Lower leg skin (tissue), 4 donors: ENCODE measurements at places on chromosomes 3 and 15. TPM values are rescaled to one million over a fixed set of nuclear protein-coding genes. Genes with fewer than 3 reads are reported as not detected.

DNA sequence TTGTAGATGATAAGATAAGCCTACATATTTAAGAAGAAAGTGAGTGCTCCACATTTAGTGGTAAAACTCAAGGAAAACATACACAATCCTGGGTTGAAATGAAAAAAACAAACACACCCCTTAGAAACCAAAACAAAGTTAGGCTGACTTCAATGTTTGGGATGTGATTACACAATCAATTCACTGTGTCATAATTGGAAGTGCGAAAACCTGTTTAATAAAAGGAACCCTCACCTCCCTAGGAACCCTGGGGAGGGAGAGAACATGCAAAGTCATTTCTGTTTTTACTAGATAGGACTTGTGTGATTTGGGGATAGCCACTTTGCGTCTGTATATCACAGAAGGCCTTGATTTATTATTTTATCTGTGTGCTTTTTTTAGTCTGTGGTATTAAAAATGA lies 275.0 kb downstream of the NFKBIZ start:
- no peak for DNase-seq

- no peak for DNase-seq
Observed at GRCh38 chr3:46208167-46208704, at the start of gene CCR1. CCR1 (minus strand) TSS chr3:46208313; CDS start chr3:46204313, 4,000 bp downstream.

DNA sequence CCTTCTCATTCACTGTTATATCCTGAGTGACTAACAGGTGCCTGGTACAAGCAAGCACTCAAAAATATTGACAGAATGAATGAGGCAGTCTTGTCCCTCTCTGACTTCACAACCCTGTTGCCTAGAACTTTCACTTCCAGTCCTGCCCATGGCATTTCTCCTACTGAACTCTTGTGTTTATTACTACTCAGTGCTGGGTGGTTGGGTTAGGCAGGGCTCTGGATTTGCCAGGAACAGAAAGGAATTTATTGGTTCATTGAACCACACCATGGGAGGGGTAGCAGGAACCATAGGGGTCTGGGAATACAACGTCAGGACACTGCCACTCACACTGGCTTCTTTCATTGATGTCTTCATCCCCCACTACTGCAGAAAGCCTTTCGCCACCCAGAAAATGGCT lies 41.9 kb upstream of the SEMA4B start:
- DNase-seq = no peak

DNA sequence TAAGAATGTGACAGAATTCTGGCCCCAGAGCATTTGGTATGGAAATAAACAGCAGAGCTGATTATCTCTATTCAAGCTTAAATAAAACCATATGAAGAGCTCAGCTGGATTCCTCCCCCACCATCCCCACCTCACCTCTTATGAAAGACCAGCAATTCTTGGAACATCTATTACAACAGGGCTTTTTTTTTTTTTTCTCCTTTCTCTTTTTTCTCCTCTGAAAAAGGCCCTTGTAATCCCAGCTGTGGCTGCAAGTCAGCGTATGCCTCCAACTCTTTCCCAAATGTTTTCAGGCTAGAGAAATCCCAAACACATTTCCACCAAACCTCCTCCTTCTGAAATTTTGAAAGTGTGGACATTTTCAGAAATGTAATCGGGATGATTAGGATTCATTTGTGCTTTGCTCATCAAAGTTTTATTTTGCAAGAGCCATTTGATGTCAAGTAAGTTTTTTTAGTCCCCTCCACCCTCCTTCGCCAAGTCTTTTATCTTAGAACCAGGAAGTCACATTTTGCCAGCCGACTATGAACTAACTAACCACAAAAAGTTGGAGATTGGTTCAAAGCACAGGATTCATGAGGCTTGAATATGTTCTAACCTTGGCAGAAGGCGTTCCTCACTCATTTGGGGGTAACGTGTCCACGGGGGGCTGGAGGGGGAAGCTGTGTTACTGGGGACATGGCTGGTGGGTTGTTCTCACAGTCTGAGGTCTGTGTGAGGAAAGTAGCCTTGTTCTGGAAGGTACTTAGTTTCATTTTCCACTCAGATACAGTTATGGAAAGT lies 142.0 kb upstream of the PDZRN3 start:
- peak; percentile 32 for DNase-seq

The SH2D7 gene
- total RNA-seq = not detected
